Activated CD4-positive, alpha-beta T cell treated with anti-CD3 and anti-CD28 coated beads for 36 hours (primary cell): ENCODE measurements at places on chromosomes 5 and 9.

GRCh38 chr9:28287455-28287854, 714.2 kb upstream of the C9orf72 start:
- H3K27me3 ChIP-seq: no peaks in the 10 kb centered on the region
- no peaks in the 10 kb centered on the region for H3K4me1 ChIP-seq
- DNase-seq: no peak
- no peak overlapping the region for H3K27ac ChIP-seq
- H3K36me3 ChIP-seq: no peaks in the 10 kb centered on the region
- no peak overlapping the region for H3K4me3 ChIP-seq

- peaks cover 31% of the 10 kb centered on the region for H3K4me1 ChIP-seq
- H3K27ac ChIP-seq: peak overlapping the region; percentile 99
- H3K36me3 ChIP-seq: peaks cover 52% of the 10 kb centered on the region
- peak; percentile 35 for DNase-seq
Measured at GRCh38 chr5:150448952-150449516, 505 bp downstream of the RPS14 start.

DNA sequence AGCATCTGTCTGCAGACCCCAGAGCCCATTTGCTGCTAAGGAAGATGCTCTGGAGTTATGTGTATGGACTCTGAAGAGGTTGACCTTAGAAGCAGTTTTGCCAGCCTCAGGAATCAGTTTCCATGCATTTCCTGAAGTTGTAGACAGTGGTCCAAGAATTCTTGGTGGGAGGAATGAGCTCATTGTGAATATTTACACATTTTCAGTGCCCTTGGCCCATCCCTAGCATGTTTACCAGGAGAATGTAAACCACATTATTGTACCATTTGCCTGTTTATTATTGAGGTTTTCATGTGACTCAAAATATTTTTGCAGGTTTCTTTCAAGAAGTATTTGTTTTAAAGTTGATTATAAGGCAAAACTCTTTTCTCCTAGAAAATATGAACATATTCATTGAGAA, 93.8 kb downstream of the NXNL2 start:
- peaks cover 8% of the 10 kb centered on the region for H3K27me3 ChIP-seq
- H3K36me3 ChIP-seq: no peaks in the 10 kb centered on the region
- no peak overlapping the region for H3K27ac ChIP-seq
- H3K4me3 ChIP-seq: no peak overlapping the region
- H3K4me1 ChIP-seq: no peaks in the 10 kb centered on the region
- no peak for DNase-seq

- no peaks in the 10 kb centered on the region for H3K36me3 ChIP-seq
- DNase-seq: no peak
- no peak overlapping the region for H3K27ac ChIP-seq
- H3K4me3 ChIP-seq: no peak overlapping the region
- no peaks in the 10 kb centered on the region for H3K4me1 ChIP-seq
Measured at GRCh38 chr5:25345240-25345771, 700.5 kb upstream of the CDH10 start.
